Thymus (tissue), 14 donors: ENCODE measurements at places on chromosomes 2 and 18.

- DNase-seq: no peak
Observed at GRCh38 chr18:35174093-35174731, 66.6 kb upstream of the ZNF397 start.

DNA sequence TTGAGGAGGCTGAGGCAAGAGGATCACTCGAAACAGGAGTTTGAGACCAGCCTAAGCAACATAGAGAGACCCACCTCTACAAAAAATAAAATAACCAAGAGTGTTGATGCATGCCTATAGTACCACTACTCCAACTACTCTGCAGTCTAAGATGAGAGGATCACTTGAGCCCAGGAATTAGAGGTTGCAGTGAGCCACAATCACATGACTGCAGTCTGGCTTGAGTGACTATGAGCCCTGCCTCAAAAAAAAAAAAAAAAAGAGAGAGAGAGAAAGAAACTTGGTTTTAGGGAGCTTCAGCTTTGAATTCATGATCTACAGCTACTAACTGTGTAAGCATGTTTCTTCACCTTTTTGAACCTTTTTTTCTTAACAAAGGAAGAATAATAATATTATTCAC is 119.9 kb downstream of the HNMT start:
- no peak for DNase-seq

- no peak for DNase-seq
Observed at GRCh38 chr2:23381084-23381483, 3.9 kb upstream of the KLHL29 start.

- no peak for DNase-seq
Observed at GRCh38 chr18:67508146-67508545, 8.4 kb downstream of the DSEL start.

- no peak for DNase-seq
Observed at GRCh38 chr2:149528983-149529382, 58.6 kb downstream of the MMADHC start.

- no peak for DNase-seq
Observed at GRCh38 chr2:10514743-10515142, 66.6 kb upstream of the ODC1 start.

GRCh38 chr2:165112133-165112573 is 91.7 kb downstream of the SCN3A start:
- DNase-seq: no peak

DNA sequence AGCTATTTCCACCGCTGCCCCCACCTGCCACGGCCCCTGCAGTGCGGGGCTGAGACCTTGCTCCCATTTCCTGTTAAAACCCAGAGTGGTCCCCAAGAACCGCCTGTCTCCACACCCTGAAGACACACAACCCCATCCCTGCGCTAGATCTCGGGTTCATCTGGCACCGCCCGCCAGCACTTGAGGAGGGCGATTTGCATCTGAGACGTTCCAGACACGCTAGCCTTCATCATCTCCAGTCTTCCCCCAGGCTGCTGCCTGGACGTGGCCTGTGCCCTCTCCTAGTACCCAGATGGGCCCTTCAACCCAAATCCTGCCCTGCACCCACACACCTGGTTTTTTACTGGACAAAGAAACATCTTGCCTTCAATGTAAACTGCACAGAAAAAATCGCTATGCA is 49.8 kb downstream of the SLC66A2 start:
- no peak for DNase-seq

DNA sequence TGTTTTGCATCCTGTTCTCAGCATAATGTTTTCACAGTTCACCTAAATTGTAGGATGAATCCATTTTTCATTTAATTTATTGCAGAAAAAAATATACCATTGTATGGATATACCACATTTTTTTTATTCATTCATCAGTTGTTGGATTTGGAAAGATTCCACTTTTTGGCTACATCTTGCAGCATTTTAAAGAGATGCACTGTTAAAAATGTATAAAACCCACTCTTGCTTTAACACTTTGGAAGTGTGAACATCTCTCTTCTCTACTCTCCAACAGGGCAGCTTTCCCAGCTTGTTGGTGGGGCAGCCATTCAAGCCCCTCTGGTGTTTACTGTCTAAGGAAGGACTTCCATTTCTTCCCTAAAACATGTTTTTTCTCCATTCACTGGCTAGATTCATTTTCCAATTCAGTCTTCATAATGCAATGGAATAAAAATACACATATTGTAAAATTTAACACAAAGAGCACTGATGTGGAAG is 104.4 kb upstream of the CBLN2 start:
- no peak for DNase-seq

GRCh38 chr18:45837283-45838070 is 12.0 kb downstream of the SIGLEC15 start:
- DNase-seq: peak; percentile 64

- DNase-seq: peak; percentile 61
Observed at GRCh38 chr18:11733031-11733430, 44.0 kb downstream of the GNAL start.

GRCh38 chr2:83944191-83944590 is 514.9 kb downstream of the SUCLG1 start:
- DNase-seq: no peak

DNA sequence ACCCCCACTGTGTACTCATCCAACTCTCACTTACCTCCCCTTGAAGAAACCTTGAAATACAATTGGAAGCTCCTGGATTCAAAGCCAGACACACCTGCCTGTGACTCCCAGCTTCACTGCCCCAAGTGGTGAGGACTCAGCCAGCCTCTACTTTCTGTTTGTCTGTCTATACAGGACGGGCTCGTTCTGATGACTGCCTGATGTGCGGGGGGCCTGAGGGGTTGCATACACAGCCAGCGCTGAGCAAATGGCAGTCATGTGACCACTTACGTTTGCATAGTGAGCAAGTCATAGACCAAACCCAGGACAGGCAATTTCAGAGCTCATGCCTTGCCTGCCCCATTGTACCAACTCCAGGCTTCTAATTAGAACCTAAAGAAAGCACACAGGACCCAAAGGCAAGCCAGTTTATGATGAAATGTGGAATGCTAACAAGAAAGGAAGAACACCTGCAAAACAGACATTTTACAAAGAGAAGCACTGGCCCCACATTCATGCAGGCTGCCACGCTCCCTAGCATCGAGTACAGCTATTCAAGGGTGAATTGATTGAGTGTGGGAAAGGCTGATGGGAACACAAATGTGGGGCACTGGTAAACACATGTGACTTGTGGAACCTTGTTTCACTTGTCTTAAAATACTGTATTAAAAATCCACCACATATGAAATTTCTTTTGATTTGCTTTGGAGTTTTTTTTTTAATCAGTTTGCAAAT is 137.8 kb downstream of the LNPK start:
- DNase-seq: no peak

GRCh38 chr2:234488913-234489451 is 7.9 kb downstream of the ARL4C start:
- DNase-seq: peak; percentile 82

GRCh38 chr2:99925960-99926359 is 216.4 kb downstream of the AFF3 start:
- no peak for DNase-seq
